Dermis microvascular lymphatic vessel endothelial cell (primary cell): ENCODE measurements at places on chromosomes 4 and X.

- no peak for DNase-seq
Observed at GRCh38 chr4:87087015-87087414, 133.4 kb downstream of the KLHL8 start.

- no peak for DNase-seq
Observed at GRCh38 chr4:5709207-5709575, 832 bp upstream of the EVC2 start.

- no peak for DNase-seq
Observed at GRCh38 chrX:140123446-140123845, 158.1 kb upstream of the CXorf66 start.

GRCh38 chr4:24475756-24476155 lies 108.6 kb downstream of the DHX15 start:
- no peak for DNase-seq
